Stimulated activated CD8-positive, alpha-beta memory T cell treated with anti-CD3 and anti-CD28 coated beads, Interleukin-15, amount 100 ng/mL, for 1 hour (primary cell): ENCODE measurements at places on chromosomes 7 and 10.

DNA sequence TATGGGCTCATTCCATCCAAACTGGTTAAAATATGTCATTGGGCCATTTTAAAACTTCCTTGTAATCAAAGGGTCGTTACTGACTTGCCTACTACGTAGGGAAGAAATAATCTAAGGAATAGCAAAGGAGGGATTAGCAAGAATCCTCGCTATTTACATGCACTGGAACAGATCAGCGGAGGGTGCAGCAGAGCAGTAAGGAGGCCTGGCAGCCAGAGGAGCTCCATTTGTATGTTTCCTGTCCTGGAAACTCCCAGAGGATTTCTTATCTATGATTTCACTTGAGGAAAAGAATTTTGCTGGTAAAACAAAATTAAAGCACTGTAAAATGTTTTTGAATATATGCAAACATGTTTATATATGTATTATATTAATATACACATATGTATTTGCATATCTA, 107.3 kb downstream of the TPK1 start:
- no peak for DNase-seq

GRCh38 chr7:151924508-151924907, 31.7 kb upstream of the GALNTL5 start:
- DNase-seq, result no peak

GRCh38 chr10:111560027-111560426, 483.2 kb downstream of the ADRA2A start:
- no peak for DNase-seq

DNA sequence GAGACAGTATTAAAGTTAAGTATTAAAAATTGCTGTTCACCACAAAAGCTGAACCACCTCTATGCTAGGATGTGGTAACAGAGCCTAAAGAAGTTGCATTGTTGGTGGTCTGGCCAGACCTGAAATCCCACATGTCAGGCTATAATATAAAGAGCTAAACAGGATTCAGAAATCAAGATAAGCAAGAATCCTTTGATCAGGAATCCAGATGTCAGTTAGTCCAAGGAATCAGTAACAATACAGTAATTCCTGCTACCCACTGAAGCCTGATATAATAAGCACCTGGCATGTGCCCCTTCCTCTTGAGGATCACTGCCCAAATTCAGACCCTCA, 48.9 kb downstream of the ZNF277 start:
- no peak for DNase-seq

DNA sequence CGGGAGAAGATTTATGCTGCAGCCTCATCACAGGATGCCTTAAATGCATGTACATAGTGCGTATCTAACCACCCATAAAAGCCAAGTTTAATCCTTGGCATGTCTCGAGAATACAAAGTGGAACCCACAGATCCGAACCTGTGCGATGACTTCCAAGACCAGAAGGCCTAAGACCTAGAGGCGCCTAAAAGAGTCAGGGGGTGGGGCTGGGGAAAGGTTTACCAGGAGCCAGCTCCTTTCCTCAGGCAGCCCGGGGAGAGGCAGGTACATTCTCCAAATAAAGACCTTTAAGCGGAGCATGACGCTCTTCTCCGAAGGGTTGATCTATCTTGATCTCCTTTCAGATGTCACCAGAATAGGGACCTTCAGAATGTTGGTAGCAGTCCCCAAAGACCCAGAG, 9.7 kb downstream of the SP8 start:
- DNase-seq, result no peak

DNA sequence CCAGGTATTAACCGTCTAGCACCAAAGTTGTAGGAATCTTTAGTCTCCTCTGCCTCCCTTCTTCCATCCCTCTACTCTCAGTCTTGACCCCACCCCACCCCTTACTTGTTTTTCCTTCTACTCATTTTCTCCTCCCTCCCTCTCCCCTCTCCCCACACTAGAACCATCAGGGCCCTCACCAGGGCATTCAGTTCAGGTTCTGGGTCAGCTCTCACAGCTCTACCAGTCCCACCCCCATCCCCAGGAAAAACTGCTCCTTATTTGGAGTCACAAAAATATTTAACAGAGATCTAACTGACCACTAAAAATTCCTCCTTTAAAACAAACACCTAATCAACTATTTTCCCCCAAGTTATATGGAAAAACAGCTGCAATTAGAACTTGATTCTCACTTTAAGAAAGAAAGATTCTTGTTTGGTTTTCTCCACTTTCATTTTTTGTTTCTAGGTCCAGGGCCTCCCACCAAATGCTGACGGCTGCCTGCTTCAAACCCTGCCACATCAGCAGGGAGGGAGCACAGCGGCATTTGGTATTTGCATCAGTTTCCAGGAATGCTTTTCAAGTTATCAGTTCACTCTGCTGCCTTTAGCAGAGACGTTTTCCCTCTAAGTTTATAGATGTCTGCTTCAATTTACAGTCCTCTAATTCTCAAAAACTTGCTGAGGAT, 2.8 kb upstream of the COL1A2 start:
- no peak for DNase-seq

- DNase-seq, result no peak
Measured at GRCh38 chr7:42774436-42774835, 137.4 kb downstream of the C7orf25 start.

DNA sequence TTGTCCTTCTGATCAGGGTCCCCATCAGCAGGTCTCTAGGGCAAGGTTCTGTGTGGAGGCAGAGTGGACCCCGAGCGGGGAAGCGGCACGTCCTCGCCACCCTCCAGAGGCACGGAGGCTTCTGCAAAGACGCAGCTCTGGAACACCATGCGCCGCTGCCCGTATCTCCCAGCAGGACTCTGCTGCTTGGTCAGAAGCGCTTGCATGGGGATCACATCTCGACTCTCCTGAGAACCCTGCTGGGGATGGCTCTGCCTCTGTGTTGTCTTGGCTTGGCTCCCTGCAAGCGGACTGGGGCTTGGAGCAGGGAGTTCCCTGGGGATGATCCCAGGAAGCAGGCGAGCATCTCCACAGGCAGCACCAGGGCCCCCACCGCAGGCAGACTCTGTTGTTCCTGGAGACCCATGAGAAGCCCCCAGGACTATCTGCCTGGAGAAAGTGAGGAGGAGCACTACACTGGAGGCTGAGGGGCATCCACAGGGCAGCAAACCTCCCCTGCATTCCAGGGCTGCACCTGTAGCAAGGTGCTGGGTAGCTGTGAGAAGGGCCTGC, 520.5 kb downstream of the GLRX3 start:
- DNase-seq, result no peak

DNA sequence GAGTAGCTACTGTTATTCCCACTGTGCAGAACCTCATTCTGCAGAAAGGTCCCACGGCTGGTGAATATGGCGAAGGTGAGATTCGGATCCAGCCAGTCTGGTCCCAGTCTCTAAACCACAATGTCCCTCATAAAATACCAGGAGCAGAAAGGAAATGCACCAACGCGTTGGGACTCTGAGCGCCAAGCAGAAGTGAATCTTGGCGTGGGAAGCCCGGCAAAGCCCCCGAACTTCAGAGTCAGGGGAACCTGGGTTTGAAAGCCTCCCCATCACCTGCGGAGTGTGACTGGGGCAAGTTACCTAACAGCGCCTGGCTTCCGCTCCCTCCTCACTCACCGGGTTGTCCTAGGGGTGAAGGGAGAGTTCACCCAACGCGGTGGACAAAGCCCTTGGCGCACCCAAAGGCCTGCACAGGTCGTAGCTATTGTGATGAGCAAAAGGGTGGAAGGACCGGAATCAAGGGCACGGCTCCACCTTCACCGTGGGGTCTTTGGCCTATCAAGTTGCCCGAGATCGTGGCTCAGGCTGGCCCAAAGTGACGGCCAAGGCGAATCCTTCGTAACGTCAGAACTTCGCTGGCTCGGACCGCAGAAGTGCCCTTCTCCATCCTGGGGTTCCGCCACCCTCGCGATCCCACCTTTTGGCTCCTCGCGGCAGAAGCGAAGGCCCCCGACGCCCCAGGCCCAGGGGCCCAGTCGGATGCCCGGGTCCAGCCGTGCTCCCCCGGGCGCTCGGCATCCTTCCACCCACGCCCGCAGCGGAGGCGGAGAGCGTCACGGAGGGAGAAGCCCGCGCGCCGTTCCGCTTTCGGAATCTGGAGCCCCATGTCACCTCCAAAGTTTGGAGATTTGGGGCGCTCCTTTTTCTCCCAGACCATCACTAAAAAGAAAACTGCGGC, 811 bp downstream of the RGS10 start:
- no peak for DNase-seq
